ENCODE measurements at places on chromosomes 16 and 17.

DNA sequence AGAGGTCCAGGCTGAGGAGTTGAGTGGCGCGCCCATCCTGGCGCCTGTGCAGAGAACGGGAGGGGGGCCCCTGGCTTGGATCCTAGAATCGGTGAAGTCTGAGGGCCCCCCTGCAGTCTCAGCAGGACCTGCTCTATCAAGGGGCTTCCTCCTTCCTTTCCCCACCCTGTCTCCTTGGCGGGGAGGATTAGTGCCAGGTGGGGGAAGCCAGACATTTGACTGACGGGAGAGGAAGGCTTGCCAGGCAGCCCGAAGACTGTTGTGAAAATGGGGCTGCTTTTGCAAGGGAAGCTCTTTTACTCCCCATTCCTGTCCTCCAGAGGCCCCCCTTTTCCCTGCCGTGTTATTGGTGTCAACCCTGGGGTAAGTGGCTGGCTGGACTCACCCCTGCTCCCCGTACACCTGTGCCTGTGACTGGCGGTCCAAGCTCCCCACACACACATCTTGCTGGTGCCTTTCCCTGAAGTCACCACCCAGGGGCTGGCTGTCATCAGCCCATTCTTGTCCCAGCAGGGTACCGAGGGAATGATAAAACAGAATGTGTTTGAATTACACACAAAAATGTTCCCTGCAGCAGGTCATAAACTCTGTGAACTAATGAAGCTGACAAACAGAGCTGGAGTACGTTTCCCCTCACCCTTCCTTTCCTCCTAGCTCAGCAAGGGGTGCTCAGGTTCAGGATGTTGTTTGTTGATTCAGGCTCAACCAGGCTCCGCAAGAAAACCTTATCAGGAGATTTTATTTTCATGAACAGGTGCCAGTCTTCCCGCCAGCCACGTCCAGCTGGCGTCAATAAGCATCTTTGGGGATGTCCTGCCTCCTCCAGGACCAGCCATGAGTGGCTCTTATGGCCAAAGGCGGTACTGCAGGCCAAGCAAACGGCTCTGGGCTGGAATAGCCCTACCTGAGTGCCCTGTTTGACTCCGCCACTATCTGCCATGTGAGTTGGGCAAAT is 4.4 kb upstream of the ARMC7 start:
- peak; percentile 77 for DNase-seq

- DNase-seq: no peak
These were observed 4.0 kb upstream of the ADGRG3 start for GRCh38 chr16:57663917-57664661.

DNA sequence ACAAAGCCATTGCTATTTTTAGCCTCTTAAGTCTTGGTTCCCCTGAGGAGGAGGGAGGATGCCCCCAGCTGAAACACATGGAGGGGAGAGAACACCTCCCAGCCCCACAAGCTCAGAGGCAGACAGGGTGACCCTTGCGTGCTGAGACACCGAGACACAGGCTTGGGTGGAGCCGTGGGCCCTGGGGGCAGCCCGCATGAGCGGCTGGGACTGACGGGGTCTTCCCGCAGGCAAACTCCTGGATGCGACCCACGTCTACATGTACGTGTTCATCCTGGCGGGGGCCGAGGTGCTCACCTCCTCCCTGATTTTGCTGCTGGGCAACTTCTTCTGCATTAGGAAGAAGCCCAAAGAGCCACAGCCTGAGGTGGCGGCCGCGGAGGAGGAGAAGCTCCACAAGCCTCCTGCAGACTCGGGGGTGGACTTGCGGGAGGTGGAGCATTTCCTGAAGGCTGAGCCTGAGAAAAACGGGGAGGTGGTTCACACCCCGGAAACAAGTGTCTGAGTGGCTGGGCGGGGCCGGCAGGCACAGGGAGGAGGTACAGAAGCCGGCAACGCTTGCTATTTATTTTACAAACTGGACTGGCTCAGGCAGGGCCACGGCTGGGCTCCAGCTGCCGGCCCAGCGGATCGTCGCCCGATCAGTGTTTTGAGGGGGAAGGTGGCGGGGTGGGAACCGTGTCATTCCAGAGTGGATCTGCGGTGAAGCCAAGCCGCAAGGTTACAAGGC is 9.8 kb downstream of the SLC16A3 start:
- DNase-seq: peak; percentile 93

- no peak for DNase-seq
These were observed 165.4 kb downstream of the COPRS start for GRCh38 chr17:31693433-31694220.

DNA sequence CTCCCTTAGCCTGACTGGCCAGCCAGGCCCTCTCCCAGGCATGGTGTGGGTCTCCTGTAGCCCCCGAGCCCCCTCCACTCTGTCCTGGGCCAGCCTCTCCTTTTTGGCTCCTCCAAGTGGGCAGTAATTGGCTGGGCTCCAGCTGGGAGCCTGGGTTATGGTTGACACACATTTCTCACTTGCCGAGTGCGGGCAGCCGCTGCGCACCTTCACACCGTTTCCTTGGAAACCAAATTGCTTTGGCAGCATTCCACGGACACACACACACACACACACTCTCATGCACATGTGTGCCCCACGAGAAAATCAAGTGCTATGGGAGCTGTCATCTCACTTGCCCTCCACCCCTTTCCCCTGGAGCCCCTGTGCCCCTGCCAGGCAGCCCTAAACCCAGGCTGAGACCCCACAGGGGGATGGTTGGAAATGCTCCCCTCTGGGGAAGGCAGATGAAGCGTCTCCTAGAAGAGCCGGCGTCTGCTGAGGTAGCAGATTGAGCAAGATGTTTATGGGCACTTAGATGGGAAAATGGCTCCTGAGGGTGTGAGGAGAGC is 402.7 kb upstream of the TNRC6C start:
- peak; percentile 47 for DNase-seq

- DNase-seq: no peak
These were observed 350.5 kb downstream of the SOX9 start for GRCh38 chr17:72471296-72471695.

- DNase-seq: no peak
These were observed 5.5 kb downstream of the OR4D1 start for GRCh38 chr17:58153671-58154070.

- no peak for DNase-seq
These were observed 11.4 kb downstream of the MYLK3 start for GRCh38 chr16:46736695-46737094.

GRCh38 chr16:67169011-67169451 is 1.3 kb upstream of the NOL3 start:
- peak; percentile 28 for DNase-seq

- DNase-seq: no peak
These were observed 6.1 kb upstream of the LIG3 start for GRCh38 chr17:34974179-34974578.

- DNase-seq: no peak
These were observed 6.7 kb upstream of the CIITA start for GRCh38 chr16:10870137-10870776.

GRCh38 chr17:31537565-31538011 is 146.1 kb downstream of the RAB11FIP4 start:
- DNase-seq: no peak

DNA sequence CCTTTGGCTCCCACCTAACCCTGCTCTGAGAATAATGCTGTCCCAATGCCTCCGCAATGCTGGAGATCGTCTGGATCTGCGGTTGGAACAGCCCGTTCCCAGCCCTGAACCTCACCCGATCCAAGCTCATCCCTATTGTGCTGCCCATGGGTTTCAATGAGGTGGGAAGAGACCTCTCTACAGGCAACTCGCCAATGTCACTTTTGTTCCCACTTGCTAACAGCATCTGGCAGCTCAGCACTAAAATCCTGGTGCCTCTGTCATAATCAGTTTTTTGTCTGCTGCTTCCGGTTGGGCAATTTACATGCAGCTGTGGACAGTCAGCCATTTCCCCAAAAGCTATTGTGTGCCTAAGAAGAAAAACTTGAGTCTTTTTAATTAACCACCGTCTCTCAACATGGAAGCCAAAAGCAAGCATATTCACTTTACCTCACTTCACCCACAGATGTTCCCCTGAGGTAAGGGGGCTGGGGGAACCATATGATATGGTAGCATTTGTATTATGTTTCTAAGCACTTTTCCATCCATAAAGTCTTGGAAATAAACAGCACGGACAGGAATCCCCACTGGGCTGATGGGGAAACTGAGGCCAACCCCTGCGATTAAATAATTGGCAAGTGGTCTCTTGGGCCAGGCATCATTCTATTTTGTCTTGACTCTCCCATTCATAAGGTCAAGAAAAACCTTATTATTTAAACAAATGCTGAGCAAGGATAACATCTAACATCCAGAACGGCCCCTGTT is 159.2 kb upstream of the CDH5 start:
- DNase-seq: no peak

DNA sequence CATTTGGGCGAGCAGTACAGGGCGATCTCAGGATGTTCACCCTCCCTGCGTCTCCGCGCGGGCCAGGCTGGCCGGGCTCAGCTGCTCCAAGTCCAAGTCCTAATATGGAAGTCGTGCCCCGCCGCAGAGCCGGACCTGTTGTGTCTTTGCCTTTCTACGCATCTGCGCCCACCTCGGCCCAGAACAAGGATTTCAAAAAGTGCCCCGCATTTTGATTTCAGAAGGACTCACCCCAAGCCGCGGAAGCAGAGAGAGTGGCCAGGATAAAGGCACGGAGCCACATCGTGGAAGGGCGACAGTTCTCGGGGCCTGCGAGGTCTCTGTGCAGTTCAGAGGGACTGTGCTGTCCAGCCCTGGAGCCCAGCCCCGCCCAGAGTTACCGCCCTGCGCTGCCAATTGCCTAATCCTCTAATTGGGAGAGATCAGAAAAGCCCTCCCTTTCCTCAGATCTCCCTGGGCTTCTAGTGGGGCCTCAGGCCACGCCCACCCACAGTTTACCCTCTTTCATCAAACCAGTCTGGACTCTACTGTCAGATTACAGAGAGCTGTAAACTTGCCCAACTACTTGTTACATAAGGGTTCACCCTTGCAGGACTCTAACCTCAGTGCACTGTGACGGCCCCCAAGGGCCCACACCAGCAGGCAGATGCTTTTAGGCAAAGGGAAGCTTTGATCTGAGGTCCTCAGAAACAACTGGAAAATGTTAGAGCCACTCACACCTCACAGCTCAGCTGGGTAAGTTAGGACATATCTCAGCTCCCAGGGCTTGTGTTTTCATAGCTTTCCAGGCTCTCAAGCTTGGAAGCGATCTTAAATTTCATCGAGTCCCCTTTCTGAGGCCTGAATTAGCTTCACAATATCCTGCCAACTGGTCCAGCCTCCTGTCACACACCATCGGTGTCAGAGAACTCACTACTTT is at the start of gene CES1:
Gene CES1 (minus strand): TSS at position 324 of the 919 bp plus-strand sequence. CDS start 41 bp downstream, at position 283.
- DNase-seq: peak; percentile 68

- DNase-seq: no peak
These were observed 221.9 kb downstream of the C16orf95 start for GRCh38 chr16:87095271-87095670.

- DNase-seq: no peak
These were observed 13.0 kb downstream of the SPIRE2 start for GRCh38 chr16:89841275-89841674.

- DNase-seq: no peak
These were observed 164.8 kb downstream of the CBLN1 start for GRCh38 chr16:49116873-49117272.

DNA sequence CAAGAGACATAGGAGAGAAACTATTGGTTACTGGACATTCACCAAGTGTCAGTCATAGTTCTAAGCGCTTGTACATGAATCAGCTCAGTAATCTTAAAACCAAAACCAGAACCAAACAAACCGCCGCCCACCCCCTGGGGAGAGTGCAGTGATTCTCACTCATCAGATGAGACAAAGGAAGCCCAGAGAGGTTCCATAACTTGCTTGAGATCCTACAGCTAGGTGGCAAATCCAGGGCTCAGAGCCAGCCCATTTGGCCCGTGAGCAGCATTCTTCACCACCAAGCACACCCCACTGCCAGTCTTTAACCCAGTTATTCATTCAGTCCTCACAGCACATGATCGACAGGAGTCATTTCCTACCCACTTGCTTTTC is 37.2 kb upstream of the RGS9 start:
- DNase-seq: peak; percentile 48

GRCh38 chr17:61331178-61331577 is 68.5 kb upstream of the TBX2 start:
- DNase-seq: no peak

GRCh38 chr16:3727806-3728381 is 10.6 kb upstream of the TRAP1 start:
- DNase-seq: no peak

GRCh38 chr16:77133706-77134105 is 57.3 kb upstream of the MON1B start:
- no peak for DNase-seq

- peak; percentile 98 for DNase-seq
These were observed at the start of gene CCP110 for GRCh38 chr16:19523559-19524355. Gene CCP110 (plus strand): TSS chr16:19523942. CDS start chr16:19527882, 3,940 bp downstream.

DNA sequence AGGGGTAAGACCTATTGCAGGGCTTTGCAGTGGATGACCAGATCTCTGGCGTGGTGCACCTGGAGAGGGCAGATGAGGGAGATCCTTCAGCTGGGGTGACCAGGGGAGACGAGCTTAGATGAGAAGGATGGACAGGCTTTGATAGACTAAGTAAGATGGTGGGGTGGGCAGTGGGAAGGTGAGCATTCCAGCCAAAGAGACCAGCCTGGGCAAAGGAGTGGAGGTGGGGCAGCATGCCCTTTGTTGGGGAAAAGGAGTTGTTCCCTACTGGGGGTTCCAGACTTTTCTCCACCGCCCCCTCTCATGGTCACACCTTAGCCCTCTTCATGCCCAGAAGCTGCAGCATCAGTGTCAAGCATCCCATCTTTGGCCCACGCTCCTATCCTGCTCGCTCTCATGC is 27.6 kb downstream of the ANKRD40 start:
- no peak for DNase-seq

GRCh38 chr16:10514369-10515055 is 65.9 kb downstream of the EMP2 start:
- DNase-seq: peak; percentile 46

GRCh38 chr17:73226556-73227172 is 33.8 kb downstream of the COG1 start:
- no peak for DNase-seq

DNA sequence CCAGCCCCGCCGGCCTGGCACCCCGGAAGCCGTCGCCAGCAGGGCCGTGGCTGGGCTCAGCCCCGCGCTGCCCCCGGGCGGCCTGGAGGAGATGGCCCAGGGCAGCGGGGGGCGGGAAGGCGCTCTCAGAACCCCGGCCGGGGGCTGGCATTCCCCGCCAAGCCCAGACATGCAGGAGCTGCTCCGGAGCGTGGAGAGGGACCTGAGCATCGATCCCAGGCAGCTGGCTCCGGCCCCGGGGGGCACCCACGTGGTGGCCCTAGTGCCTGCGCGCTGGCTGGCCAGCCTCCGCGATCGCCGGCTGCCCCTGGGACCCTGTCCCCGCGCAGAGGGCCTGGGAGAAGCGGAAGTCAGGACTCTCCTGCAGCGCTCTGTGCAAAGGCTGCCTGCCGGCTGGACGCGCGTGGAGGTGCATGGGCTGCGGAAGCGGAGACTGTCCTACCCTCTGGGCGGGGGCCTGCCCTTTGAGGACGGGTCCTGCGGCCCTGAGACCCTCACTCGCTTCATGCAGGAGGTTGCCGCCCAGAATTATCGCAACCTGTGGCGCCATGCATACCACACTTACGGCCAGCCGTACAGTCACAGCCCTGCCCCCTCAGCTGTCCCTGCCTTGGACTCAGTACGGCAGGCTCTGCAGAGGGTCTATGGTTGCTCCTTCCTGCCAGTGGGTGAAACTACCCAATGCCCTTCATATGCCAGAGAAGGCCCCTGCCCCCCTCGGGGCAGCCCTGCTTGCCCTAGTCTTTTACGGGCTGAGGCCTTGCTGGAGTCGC is 551 bp downstream of the WDR81 start:
- DNase-seq: no peak

GRCh38 chr16:84849751-84850150 is 30.0 kb downstream of the CRISPLD2 start:
- DNase-seq: no peak

GRCh38 chr16:81482329-81483063 is 37.9 kb downstream of the CMIP start:
- no peak for DNase-seq

- no peak for DNase-seq
These were observed 1.4 kb upstream of the MYOCD start for GRCh38 chr17:12664252-12664651.
